ENCODE measurements at places on chromosomes 4 and X.
A peak's percentile ranks its signal among the peaks of the same experiment; 100 is the strongest.

GRCh38 chr4:93414041-93414550 lies 414.5 kb upstream of the ATOH1 start:
- no peak for DNase-seq

- no peak for DNase-seq
These were observed 43.9 kb upstream of the HMX1 start for GRCh38 chr4:8915201-8916200.

DNA sequence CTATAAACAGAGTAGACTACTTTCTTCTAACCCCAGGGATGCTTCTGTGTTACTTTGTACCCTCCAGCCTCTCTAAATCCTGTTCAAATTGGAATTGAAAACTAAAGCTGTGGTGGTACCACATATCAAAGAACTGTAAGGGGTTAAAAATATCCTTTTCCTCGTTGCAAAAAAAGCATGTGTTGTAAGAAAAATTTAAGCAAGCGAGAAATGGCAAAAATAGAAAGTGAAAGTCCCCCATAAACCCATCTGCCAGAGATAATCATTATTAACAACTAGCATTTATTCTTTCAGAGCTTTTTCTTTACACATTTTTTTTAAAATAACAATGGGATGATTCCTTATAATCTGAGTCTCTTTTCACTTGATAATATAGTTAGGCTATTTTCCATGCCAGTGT lies 40.6 kb downstream of the TMEM164 start:
- no peak for DNase-seq

- no peak for DNase-seq
These were observed 1454.3 kb downstream of the FSTL5 start for GRCh38 chr4:160709546-160709945.

DNA sequence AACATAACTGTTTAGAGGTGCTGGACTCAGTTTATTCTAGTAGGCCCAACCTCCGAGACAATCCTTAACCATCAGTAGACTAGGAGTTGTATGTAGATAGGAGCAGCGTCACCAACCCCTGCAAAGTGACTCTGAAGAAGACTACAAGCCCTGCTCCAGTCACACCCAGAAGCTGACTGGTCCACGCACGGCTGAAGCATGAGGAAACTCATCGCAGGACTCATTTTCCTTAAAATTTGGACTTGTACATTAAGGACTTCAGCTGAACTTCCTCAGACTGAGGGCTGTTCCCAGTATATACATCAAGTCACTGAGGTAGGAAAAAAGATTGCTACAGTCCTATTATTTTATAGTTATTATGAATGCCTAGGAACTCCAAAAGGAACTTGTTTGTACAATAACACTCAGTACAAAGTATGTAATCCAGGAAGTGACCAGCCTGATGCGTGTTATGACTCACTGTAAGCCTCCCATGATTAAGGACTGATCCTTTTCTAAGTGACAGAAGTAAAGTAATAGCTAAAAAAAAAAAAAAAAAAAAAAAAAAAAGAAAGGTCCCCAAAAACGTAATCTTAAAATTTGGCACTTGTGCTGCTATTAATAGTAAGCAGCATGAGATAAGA lies 41.6 kb upstream of the UGT2B7 start:
- peak; percentile 14 for DNase-seq

DNA sequence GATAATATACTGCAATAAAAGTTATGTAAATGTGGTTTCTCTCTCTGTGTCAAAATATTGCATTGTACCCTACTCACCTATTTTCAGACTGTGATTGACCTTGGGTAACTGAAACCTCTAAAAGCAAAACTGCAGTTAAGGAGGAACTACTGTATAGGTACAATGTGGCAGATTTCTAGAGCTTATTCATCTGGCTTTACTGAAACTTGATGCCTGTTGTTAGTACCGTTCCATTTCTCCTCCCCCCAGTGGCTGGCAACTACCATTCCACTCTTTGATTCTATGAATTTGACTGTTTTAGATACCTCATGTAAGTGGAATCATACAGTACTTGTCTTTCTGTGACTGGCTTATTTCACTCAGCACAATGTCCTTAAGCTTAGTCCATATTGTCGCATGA lies 61.9 kb downstream of the HOPX start:
- DNase-seq, result no peak

DNA sequence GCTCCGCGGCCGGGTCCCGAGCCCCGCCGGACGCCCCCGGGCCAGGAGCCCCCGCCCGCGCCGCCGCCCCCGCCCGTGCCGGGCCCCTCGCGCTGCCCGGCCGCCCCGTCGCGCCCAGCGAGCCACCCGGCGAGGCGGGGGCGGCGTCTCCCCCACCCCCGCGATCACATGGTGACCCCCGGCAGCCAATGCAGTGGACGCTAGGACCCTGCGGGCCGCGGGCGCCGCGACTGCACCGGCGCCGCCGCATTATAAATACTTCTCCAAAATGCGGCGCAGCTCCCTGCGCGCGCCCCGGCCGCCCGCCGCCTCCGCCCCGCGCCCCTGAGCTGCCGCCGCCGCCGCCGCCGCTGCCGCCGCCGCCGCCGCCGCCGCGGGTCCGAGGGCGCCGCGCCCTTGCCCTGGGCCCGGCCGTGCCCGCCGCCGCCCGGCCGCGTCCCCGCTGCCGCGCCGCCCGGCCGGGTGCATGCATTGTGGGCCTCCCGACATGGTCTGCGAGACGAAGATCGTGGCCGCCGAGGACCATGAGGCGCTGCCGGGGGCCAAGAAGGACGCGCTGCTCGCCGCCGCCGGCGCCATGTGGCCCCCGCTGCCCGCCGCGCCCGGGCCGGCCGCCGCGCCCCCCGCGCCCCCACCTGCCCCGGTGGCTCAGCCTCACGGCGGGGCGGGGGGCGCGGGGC lies at the start of gene NAT8L:
NAT8L (plus strand) TSS at position 282 of the 680 bp plus-strand sequence; CDS start at position 467, 185 bp downstream.
- no peak for DNase-seq

GRCh38 chr4:181271116-181271640 lies 972.0 kb upstream of the TENM3 start:
- DNase-seq, result no peak

Measured in AG09319 (cell line).